ENCODE measurements at places on chromosomes 11 and 22.

DNA sequence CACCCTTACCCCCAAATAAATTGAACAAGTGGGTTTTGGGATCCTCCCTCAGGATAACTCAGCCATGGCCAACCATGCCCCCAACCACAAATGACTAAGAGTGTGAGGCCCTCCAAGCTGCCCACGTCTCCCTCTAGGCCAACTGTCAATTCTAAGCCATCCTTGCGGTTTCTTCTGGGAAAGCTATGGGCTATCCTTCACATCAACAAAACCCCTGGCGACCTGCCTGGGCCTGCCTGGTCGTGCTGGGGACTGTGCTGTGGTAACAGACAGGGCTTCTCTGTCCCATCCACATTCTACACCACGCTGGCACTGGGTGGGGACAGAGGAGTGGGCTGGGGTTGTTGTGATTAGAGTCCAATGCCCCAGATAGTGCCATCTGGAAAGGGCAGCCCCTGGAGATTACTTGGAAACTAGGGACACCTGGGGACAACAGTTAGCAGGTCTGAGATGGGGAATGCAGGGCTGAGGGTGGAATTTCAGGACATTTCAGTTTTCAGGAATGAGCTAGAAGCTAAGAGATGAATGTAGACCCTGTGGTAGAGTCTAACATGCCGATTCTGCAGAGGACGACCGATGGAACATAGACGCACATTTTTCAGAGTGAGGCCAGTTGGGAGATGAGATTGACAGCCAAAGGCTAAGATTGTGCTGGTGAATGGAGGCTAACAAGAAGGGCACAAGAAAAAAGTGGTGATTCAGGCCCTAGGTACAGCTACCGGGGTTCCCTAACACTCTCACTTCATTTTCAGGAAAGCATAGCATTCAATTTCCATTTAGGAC is 131.9 kb downstream of the RASSF10 start:
- DNase-seq = no peak

DNA sequence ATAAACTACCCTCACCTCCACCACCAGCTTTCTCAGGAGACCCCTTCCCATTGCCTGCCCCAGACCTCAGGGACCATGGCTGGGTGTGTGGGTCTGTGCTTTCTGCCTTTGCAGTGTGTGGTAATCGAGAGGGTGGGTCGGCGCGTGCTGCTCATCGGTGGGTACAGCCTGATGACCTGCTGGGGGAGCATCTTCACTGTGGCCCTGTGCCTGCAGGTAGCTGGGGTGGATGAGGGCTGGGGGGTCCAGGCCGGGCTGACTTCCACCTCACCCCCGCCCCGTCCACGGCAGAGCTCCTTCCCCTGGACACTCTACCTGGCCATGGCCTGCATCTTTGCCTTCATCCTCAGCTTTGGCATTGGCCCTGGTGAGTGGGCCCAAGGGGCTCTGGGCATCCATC is 10.5 kb upstream of the MIF start:
- DNase-seq = no peak

DNA sequence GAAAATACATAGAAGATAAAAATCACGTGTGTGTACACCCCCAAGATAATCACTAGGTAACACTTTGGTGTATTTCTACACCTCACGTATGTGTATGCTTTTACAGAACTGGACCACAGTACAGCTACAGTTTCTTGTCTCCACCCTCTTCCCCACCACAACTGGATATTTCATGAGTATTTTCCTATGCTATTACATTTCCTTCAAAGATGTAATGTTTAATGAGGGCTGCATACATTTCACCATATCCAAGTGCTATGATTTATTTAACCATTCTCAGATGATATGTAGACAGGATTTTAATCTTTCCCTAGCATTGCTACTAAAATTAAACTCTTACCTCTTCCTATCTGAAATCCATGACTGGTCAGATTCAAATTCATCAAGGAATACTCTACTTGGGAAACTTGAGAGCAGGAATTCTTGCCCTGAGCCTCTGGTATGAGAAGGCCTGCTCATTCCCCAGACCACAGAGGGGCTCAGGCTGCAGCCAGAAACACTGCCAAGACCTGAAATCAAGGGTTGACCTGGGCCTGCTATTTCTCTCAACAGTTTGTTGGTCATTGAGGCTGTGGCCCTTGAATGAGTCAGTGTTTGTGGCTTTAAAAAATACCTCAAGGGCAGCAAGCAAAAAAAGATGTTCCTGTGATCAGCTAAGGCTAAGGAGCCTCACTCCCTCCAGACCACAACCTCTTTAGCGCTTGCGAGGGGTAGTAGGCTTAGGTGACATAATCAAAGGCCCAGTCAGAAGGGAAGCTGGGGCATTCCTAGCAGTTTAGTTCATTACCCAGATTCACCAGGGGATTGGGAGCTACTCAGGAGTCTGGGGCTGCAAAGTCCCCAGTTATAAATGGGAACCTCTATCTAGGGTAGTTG is 55.5 kb downstream of the ABTB2 start:
- no peak for DNase-seq

DNA sequence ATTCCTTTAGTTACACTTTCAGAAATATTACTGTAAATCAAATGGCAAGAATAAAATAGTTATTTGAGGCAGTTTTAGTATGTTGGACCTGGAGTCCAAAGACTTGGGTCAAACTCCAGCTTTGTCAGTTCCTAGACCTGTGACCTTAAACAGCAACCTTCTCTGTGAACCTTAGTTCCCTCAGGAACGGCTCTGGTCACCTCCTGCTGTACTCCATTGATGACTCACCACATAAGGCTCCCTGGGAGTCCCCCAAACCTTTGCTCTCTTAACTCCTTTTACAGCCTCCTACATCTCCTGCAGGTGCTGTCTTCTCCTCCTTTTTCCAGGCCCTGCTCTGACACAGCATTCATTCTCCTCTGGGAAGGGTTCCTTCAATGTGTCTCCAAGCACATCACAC is 29.1 kb downstream of the LIMK2 start:
- DNase-seq = no peak

DNA sequence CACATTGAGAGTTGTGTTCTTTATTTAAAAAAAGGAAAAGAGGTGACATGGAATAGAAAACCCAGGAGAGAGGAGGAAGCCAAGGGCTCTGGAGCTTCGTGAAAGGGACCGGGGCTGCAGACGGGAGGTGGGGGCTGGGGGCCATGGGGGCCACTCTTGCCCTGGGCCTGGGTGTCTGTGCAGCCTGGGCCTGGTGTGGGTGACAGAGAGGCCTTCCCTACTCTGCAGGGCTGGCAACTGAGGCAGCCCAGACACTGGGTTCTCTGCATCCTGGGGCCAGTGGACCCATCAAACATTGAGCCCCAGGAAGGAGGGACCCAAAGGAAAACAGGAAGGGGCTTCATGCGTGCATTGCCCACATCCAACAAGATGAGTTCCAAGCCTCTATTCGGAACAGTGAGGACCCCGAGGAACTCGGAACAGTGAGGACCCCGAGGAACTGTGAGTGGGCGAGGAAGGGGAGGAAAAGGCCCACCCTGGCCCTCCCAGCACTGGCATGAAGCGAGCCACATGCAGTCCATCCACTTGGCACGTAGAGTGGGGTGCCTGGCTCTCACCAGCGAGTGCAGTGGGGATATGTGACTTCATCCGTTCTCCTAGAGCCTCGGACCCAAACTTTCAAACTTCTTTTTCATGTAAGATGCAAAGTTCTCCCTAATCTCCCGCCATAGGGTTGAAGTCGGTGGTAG is 1121.6 kb downstream of the BRD1 start:
- no peak for DNase-seq

- DNase-seq = no peak
Measured at GRCh38 chr11:118908901-118909618, 16.7 kb downstream of the BCL9L start.

GRCh38 chr11:2934021-2934550 is 4.9 kb upstream of the PHLDA2 start:
- no peak for DNase-seq

DNA sequence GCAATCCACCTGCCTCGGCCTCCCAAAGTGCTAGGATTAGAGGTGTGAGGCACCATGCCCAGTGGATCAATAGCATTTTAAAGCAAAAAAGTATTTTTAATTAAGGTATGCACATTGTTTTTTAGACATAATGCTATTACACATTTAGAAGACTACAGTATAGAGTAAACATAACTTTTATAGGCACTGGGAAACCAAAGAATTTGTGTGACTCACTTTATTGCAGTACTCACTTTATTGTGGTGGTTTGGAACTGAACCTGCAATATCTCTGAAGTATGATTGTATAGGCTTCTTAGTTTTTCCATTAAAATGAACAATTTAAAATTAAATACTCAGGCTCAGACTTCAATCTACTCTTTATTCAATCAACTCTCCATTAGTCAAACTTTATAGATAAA is 17.5 kb upstream of the CD3E start:
- DNase-seq = no peak

DNA sequence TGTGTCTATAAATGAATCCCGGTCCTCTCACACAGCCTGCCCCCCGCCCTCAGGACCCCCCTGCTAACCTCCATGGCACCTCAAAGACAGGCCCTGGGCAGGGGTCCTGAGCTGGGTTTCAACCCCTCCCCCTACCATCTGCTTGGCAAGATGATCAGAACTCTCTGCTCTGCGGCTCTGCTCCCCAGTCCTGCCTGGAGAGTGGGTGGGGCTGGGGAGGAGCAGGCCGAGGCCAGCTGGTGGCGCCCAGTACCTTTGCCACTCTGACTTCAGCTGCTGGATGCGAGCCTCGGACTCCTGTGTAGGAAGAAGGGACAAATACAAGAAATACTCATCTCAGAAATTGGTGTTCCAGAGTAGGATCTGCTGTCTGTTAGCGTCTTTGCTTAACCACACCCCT is 15.0 kb downstream of the SUN2 start:
- no peak for DNase-seq

DNA sequence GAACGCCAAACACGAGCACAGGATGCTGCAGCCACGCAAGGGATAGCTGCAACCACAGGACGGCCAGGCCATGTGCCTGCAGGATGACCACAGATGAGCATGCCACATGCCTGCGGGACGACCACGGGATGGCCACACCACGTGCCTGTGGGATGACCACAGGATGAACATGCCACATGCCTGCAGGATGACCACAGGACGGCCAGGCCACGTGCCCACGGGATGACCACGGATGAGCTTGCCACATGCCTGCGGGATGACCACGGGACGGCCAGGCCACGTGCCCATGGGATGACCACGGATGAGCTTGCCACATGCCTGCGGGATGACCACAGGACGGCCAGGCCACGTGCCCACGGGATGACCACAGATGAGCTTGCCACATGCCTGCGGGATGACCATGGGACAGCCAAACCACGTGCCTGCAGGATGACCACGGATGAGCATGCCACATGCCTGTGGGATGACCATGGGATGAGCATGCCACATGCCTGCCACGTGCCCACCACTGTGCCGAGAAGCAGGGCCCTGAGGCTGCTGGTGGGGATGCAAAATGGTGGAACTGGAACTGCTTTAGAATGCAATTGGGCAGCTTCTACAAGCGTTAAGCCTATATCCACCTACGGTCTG is 12.8 kb upstream of the MOB2 start:
- DNase-seq = no peak

DNA sequence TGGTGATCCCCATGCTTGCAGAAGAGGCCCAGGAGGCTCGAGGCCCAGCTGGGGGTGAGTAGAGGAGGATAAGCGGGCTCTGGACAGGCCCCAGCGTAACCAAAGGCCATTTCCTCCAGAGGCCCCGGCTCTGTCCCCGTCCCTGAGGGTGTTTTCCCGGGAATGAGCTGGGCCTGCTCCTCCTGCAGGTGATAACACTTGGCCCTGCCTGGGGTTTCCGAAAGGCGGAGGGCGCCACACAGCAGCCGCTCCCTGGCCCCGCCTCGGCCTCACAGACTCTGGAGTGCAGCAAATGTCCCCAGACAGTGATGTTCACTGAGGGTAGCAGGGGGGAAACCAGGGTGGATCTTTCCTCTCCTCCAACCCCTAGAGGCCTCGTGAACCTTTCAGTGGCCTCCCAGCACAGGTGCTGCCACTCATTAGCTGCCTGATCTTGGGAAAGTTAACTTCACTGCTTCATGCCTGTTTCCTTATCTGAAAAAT is 10.5 kb upstream of the MGAT3 start:
- no peak for DNase-seq

DNA sequence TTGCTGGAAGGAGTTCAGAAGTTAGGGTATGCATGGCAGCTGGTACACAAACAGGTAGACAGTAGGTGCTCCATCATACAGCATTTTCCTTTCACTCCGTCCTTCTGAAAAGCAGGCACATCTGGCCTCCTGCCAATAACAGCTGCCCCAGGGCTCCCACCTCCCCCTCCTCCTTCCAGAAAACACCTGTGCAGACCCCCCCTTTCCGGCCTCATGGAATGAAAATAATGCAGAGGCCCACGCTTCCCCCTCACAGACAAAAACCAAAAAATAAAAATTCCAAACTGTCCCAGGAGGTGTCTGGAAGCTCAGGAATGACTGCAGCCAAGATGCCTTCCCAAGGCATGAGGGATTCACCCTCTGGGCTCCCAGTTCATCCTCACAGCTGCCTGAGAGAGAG is 185.5 kb downstream of the MN1 start:
- DNase-seq = no peak

DNA sequence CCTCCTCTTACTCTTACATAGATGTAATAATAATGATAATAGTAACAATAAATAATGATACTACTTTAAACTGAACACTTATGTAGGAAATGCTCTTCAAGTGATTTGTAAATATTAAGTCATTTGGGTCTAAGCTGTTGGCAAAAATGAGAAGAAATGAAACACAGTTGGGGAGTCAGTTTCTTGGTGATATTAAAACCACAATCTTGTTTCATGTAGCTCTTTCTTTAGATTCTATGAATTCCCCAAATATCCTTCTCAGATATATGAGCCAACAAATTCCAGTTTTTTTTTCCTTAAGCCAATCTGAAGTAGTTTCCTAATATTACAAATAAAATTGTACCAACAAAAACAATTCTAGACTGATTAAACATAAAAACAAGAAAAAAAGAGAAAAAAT is 1115.6 kb upstream of the CNTN5 start:
- no peak for DNase-seq

- DNase-seq = no peak
Measured at GRCh38 chr11:119668676-119669075, 60.3 kb downstream of the NECTIN1 start.

DNA sequence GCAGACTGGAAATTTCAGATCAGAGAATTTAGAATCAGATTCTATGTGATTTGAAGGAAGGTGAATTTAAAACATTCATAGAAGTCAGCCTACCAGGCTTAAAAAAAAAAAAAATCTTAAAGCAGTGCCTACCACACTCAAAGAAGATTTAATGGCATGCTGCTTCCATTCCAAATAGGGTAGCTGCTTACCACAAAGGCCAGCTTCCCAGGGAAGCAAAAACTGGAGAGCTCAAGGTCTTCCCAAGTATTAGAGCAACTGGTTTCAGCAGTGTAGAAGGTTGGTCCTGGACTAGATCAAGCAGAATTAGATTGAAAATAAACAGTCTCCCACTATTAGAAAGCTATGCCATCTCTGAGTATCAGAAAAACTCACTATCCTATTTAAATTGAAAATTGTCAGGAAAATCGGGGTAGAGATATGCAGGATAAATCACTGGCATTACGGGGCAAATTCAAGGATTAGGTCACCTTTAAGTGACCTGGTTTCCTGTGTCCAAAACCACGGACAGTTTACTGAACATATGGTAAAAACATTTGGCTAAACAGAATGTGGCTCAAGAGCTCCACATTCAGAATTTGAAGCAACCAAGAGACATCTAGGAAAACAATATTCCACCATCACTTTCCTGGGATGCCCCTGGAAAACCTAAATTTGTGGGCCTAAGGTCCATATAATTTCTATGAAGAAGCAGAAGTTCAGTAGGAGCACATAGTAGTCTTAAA is 1.3 kb downstream of the C11orf42 start:
- no peak for DNase-seq

GRCh38 chr22:41290262-41291221 is 4.6 kb upstream of the RANGAP1 start:
- no peak for DNase-seq

- no peak for DNase-seq
Measured at GRCh38 chr11:82936261-82936660, 34.7 kb downstream of the DDIAS start.

All from stimulated activated CD4-positive, alpha-beta T cell treated with anti-CD3 and anti-CD28 coated beads, Interleukin-2, amount 100 ng/mL, for 24 hours (primary cell).